ENCODE measurements at places on chromosomes 1 and 21.

GRCh38 chr1:225919906-225920305, 4.1 kb downstream of the PYCR2 start:
- DNase-seq, result no peak

GRCh38 chr1:154431586-154432373, 26.6 kb downstream of the IL6R start:
- DNase-seq, result peak; percentile 25

DNA sequence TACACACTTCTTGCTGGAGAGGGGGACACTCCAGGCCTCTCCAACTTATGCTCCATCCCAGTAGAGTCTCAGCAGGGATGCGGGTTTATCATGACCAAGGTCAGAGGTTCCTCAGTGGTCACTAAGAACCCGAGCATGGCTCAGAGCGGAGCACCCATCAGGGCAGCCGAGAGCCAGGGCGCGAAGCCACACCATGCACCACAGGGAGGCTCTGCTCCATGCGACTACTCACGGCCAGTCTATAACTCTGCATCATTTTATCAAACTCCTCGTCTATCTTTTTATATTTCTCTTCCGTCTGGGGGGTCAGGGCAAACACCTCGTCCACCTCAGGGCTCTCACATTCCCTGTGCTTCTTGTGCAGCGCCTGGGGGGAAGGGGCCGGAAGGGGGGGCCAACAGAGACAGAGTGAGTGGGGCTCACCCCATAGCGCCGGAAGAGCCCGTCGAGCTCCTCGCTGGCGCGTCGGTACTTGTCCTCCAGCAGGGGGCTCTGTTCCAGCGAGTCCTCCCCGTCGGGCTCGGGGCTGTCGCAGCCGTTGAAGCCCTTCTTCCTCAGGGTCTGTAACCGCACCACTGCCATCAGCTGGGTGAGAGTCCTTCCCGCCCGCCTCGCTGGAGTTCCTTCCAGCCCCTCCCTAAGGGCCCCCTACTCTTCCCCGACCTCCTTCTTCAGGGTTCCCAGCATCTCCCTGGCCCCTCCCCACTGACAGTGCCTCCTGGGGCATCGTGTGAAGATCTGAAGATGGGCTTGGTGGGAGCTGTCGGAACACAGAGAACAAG, 20.0 kb downstream of the MEF2D start:
- peak; percentile 79 for DNase-seq

DNA sequence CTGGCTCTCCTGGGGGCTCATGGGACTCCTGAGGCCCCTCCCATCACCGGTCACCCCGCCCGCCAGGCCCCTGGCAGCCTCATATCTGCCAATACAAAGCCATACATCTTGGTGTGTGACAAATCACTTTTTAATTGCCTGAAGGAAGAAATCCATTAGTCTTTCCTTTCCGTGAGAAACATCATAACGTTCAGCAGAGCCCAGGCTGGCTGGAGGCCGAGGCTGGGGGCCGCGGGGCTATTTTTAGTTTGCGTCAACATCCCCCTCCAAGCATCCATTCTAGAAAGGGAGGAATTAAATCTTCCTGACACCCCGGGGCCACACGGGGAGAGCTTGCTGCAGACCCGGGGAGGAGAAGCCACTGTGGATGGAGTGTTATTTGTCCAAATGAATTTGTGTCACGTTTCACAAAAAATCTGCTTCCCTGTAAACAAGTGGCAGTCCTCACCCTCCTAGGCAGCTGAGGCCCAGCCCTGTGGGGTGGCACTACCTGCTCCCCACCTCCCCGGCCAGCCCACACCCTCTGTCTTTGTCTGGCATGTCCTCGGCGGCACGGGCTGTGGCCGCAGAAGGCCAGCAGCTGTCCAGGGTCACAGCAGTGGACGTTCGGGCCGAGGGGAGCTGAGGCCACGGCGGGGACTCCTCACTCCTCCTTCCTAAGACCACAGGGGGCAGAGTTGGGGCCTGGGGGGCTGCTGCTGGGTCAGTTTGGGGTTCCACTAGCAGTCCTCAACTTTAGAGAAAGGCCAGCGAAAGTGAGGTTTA, 236.9 kb upstream of the VAMP3 start:
- DNase-seq, result no peak

DNA sequence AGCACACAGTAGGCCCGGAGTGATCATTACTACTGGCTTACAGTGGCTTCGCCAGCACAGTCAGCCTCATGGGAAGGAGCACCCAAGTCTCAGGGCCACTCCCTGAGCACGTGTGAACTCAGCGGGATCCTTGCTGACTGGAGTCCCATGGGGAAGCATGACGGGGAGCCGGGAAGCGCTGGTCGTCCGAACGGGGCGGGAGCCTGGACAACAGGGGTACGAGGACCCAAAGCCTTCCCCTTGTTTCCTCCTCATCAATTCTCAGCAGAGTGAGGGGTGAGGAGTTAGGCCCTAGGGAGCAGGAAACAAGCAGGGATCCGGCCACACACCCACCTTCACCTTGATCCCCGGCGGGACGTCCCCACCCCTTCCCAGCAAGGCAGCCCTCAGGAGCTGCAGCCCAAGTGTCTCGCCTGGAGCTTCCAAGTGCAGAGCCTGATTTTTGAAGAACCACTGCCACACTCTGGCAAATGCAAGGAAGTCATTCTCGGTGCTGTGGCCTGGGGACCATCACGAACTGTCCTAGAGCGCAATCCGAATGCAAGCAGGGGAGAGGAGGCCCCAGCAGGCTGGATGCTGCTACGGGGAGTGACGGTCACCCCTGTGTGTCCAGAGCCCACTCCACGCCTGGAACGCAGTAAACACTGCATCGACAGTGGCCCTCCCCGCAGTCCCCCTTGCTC, 35.5 kb downstream of the TOMM20 start:
- no peak for DNase-seq

DNA sequence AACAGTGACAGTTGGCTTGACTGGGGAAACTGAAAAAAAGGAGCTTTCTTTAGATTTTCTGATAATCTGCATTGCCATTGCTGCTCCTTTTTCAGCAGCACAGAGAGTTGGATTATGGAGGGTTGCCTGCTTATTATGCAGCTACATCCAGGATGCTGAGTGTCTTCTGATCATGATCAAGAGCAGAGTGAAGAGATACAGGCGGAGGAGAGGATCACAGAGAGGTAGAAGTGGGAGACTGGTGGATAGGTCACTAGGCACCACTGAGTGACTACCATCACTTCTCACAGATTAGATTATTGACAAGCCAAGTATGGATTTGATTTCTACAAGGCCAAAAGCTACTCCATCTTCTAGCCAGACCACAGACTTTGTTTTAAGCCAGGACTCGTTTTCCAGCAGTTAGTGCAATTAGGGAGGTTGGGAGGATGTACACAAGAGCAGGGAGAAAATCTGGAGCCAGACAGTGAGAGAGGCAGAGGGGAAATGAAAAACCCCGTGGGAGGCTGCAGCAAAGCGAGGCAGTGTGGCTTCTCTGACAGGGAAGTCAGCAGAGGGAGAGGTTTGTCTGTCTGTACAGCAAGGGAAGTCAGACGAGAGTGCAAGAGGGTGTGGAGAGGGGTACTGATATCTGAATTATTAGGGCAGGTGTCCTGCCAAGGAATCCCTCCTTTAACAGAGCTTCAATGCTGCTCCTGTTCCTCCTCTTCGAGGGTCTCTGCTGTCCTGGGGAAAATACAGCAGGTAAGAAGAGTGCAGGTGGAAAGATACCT, at the start of gene CD1E:
TSS of gene CD1E (plus strand) at position 592 of the 773 bp plus-strand sequence. CDS start at position 687, 95 bp downstream.
- no peak for DNase-seq

- DNase-seq, result no peak
Observed at GRCh38 chr1:194273660-194274059, 1087.2 kb upstream of the B3GALT2 start.

DNA sequence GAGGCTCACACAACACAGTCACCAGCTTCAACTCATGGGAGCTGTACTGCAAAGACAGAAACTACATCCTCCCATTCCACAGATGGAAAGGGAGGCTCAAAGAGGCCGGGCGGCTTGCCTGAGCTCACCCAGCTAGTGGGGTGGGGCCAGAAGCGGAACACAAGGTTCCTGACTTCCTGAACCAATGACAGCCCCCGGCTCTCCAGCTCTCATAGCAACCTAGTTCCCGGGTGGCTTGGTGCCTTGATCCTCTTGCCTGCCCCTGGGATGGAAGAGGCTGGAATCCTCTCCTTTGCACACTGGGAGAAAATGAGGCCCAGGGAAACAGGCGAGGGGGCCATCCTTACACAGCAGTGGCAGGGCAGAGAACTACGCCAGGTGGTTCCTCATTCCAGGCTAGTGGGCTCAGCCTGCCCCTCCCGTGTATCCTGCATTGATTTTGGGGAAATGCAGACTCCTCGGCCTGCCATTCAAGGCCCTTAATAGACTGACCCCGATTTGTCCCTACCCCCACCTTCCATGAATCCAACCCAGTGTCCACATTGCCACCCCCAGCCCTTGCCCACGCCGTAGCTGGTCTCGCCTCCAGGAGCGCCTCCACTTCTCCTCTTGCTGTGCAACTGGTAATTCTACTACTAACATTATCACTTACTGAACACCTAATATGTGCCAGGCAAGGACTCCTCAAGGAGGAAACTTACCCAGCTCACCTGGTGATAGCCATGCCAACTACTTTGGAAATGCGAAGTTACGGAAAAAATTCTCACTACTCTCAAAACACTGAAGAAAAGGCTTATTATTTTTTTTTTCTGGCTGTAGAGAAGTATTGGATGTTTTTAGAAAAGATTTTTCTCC, 5.0 kb downstream of the RAP1GAP start:
- no peak for DNase-seq

DNA sequence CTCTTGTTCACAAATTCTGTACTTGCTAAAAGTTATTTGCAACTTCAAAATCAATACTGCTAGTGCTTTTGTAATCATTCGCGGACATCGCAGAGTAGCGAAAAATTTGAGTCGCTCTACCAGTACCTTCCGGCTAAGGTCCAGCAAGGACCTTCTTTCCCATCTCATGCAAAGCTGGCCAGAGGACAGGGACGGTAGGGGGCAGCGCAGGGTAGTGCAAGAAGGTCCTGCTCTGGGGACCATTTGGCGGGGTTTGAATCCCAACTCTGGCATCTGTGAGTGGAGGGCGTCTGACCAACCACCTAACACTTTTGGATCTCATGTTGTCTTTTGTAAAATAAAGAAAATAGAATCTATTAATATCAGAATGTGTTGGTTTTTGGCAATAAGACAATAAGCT, 258.3 kb downstream of the SPATA17 start:
- DNase-seq, result no peak

- no peak for DNase-seq
Observed at GRCh38 chr1:226882187-226882586, 11.8 kb downstream of the PSEN2 start.

GRCh38 chr1:34754964-34755637, at the start of gene GJB5:
Gene GJB5, plus strand, starts transcription at chr1:34755047. Its CDS starts 2,284 bp downstream, at chr1:34757331.
- DNase-seq, result no peak

GRCh38 chr1:7922301-7922700, 18.3 kb downstream of the TNFRSF9 start:
- DNase-seq, result no peak
